ENCODE measurements at places on chromosomes 12 and 14. TPM values are rescaled to one million over a fixed set of nuclear protein-coding genes. Genes with fewer than 3 reads are reported as not detected.
A peak's percentile ranks its signal among the peaks of the same experiment; 100 is the strongest.

ALDH2 gene
- polyA plus RNA-seq = 101 TPM

DNA sequence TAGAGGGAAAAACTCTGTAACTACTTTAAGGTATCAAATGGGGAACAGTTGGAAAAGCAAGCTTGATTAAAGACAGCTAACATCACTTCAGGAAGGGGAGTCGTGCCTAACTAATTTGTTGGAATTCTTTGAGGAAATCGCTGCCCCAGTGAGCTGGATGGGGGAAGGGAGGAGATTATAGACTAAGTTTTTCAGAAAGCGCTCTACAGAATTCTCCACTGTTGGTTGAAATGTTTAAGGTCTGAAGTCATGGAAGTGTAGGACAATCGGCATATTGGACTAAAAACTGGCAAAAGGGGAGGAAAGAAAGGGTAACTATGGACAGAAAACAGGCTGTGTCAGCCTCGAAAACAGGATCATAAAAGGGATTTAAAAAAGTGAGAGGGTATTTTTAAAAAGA, 229.9 kb upstream of the HMGA2 start:
- DNase-seq = peak; percentile 38

DNA sequence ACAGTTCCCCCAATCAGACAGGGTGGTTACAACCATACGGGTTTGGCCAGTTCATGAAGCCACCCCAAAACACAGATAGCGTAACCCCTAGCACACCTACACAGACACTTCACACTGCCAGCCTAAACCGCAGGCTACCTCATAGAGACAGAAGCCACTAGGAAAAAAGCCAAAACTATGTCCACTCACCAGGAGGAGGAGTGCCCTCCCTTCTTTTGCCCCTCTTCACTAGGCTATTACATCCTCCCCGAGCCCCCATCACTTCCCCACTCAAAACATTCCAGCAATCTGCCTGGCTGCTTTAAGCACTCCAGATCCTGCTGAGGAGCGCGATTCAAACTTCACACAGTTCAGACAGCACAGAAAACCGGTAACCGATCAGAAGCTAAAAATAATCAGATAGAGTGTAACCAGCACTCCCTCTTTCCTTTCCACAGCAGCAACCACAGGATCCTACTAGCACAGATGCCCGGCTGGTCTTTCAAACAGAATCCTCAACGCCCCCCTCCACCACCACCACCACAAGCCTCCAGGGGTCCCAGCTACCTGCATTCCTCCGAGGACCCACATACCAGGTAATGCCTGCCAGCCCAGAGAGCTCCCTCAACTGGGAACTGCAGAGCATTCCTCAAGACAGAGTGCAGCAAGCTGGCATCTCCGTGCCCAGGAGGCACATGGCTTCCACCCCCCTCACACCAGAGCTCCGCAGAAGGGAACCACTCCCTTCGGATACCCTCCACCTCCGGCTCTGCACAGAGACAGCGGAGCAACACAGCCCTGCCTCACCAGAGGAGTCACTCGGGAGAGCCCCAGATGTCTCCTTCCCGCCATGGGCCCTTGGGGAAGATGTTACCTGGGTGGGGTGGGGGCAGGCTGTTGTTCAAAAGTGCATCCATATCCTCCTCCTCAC, 1.5 kb downstream of the CHD4 start:
- no peak for DNase-seq

NPFF gene
- polyA plus RNA-seq = 1.00 TPM

DNA sequence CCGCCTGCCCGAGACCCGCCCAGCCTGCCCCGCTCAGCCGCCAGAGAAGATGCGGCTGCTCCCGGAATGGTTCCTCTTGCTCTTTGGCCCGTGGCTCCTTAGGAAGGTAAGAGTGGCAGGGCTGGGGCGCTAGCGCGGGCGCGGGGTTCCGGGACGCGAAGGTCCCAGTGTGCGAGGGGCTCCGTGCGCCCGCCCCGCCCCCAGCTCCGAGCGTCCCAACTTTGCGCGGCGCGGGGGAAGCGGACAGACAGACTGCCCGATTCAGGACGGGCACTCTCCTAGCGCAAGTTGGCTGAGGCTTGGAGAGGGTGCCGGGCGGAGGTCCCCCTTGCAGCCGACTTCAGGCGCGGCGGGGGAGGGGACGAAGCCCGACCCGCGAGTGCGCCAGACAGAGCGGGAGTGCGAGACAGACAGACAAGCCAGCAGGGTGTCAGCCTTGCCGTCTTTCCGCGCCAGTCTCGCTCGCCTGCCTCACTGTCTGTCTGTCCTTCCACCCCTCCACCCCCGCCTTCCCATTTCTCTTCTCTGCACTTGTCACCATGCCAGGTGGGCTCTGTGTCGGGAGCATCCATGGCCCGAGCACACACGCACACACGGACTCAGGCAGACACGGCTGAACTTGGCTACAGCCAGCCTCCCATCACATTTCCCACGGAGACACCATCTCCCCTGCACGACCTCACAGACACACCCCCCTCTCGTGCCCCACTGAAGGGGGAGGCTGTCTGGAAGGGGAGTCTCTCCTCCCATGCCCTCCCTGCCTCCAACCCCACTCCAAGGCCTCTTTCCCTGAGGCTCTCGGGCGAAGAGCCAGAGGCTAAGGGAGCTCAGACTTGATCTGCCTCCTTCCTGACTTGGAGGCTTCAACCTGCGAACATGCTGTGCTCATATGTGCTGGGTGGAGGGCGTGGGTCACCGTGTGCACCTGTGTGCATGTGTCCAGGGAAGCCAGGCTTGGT, 606 bp downstream of the NXPH4 start:
- DNase-seq = no peak

APOLD1 gene
- polyA plus RNA-seq = 10.1 TPM

P2RX2 gene
- polyA plus RNA-seq = 1.9 TPM

DNA sequence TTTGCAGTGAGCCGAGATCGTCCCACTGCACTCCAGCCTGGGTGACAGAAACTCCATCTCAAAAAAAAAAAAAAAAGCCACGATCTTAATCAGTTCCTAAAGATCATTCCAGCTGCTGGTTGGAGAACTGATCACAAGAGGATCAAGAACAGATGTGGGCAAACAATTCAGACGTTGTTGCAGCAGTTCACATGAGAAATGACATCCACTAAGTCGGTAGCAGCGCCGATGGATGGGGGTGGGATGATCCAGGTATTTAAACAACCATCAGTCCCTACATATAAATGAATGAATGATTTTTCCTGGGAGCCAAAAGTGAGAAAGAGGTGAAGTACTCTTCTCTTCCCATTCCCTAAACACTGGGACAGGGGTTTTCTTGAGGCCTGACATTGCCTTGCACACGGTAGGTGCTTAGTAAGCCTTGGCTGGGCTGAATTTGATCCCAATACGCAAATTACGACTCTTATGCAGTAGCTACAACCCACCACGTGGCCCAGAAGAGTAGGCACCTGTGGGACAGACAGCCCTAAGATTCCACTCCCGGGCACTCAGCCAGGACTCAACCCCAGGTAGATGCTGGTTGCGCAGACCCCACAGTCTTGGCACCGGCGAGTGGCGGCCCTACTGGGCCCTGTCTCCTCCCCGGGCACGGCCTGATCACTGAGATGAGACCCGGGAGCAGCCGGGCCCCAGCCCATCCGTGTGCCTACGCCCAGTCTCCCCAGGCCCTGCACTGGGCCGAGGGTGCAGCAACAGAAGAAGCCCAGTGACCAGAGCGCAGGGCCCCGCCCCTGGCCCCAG, 565 bp downstream of the SPRYD3 start:
- no peak for DNase-seq

DNA sequence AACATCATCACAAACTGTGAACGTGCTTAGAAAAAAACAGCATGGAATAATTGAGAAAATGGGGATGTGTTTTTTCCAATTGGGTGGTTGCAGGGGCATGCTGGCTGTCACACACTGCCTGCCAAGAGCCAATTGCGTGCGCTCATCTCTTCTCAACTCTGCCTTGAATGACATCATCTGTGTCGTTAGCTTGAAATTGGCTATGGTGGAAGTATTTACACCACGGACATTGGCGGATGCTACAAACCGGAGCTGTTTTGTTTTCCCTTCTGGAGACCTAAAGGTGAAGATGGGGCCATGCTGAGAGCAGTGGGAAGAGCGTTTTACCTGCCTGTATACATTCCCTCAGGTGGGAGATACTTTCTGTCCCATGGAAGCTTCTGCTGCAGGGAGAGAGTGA, 71.5 kb downstream of the PRMT8 start:
- DNase-seq = no peak

GRCh38 chr12:33994857-33995808, 27.2 kb upstream of the ALG10 start:
- DNase-seq = no peak
